ENCODE measurements at places on chromosomes 13 and 19.

DNA sequence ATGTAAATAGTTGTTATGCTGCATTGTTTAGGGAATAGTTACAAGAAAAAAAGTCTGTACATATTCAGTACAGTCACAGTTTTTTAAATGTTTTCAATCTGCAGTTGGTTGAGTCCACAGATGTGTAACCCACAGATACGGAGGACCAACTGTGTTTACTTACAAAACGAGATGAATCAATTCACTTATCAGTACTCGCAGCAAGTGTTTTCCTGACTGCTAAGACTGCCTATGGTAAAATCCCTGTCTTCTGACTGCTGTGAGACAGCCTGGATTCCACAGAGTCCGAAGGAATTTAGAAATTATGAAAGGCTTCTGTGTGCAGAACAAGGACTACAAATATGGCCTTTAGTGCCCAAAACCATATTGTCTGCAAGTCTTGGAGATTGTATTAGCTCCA is 45.7 kb upstream of the C1QTNF9 start:
- DNase-seq, result peak; percentile 11

DNA sequence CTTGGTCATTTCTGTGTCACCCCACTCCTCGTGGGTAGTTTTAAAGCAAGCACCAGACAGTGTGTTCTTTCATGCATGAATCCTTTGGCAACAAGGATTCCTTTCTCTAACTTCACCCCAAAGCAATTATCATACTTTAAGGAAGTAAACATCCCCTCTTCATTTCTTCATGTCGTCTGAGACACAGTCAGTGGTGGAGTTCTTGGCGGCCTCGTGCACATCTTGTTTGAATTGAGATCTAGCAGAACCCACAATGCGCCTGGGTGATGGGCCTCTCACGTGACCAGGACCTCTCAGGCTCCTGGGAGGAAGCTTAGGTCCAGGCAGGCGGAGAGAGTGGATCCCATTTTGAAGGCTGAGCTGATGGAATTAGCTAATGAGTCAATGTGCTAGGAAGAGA is 2.6 kb downstream of the ACSBG2 start:
- DNase-seq, result peak; percentile 7

DNA sequence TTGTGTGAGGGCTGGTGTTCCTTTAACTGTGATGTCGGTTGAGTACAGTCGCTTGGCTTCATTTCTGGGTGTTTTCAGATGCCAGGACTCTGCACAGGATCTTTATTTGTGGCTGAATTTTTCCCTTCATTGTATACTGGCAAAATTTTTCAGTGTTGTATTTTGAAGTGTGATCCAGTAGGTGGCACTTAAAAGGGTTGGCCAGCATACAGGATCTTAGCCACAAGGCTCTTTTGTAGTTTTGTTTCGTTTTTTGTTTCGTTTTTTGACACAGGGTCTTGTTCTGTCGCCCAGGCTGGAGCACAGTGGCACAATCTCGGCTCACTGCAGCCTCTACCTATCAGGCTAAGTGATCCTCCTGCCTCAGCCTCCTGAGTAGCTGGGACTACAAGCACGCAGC is 8.7 kb downstream of the FCAR start:
- no peak for DNase-seq

- no peak for DNase-seq
Observed at GRCh38 chr19:24078680-24079079, 8.3 kb upstream of the ZNF254 start.

DNA sequence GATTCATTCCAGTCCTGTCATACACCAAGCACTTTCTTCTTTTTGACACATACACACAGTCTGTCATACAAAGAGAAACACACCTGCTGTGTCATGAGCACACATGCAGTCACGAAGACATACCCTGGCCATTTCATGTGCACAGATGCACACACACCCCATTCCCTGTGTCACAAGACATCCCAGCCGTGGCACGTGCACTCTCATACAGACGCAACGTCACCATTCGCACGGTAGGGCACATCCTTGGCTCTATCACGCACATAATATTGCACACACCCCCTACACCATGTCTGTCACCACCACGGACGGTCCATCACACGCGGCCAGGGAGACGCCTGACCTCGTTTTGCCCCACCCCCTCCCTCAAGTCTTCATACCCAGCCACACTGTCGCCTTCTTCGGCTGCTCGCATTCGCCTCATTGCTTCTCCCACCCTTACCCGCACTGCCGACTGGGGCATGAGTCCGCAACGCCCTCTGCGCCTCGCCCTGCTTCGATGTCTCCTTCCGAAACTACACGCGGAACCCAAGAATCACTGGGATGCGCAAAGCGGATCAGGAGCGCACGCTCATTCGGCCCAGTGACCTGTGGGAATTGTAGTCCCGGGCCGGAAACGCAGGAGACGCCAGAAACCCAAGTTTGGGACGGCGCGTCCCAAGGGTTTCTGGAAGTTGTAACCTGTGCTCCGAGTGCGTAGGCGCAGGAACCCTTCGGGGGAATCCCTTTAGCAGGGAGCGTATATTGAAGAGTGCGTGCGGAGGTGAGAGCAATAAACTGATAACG is 6.8 kb upstream of the ZNF283 start:
- no peak for DNase-seq

Measured in renal cortical epithelial cell (primary cell).